ENCODE measurements at places on chromosomes 7 and 10.

GRCh38 chr10:128084991-128085390, 41.2 kb downstream of the MKI67 start:
- DNase-seq = no peak

- DNase-seq = peak; percentile 79
Measured at GRCh38 chr10:16777473-16778370, 39.5 kb downstream of the RSU1 start.

DNA sequence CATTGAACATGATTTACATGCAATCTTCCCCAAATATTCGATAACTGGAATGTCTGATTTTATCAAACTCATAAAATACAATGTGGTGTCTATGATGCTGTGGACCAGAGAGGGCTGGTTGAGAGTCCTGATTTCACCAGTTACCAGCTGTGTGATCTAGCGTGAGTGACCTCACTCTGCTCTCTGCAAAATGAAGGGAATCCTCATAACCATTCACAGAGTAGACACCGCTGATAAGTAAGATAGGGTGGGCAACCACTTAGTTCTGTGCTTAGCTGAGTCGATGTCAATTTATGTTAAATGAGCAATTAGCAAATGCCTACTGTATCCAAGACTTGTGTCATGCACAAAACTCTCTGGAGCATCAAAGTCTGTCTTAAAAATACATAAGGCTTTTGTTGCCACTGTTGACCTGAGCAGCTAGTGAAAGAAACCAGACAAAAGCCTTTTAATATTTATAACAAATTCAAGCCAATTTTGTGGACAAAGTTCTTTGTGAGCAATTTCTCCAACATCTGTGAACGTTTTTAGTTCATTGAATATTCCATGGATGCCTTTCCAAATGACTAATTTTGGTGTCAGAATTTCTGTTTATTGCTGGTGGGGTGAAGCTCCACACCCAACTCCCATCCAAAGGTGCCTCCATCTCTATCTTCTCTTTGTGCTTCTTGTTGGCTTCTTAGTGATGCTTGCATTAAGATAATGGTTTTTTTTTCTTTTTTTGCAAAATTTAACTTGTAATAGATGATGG, 314.2 kb downstream of the ADRA2A start:
- DNase-seq = no peak

DNA sequence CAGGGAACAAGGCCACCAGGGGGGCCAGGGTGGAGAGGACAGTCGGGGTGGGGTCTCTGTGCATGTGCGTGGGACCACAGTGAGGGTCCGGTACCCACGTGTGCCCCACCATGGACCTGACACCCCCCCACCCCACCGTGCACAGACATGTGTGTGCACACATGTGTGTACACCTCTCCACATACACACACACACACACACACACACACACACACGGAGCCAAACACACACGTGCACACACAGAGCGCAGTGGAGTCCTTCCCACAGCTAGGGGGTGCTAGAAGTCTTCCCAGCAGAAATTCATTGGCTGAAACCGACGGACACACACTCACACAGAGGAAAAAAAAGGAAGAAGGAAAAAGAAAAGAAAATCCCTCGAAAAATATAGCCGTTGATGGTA, 42.8 kb upstream of the GNA12 start:
- peak; percentile 67 for DNase-seq

DNA sequence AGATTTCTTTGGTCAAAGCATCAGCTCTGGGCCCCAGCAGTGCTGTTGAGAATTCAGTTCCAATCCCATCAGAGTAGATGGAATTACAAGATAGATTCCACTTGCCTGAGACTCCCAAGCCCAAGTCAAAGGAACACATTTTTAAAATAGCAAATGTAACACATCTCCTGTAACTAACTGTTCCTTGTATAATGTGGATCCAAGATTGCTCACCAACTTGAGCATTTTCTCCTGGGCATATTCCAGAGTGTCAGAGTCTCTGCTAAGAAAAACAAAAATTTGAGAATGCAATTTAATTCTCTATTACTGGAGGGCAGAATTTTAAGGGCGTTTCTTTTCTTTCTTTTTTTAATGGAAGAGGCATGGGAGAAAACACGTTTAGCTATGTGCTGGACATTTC, 136.7 kb downstream of the NEBL start:
- no peak for DNase-seq

DNA sequence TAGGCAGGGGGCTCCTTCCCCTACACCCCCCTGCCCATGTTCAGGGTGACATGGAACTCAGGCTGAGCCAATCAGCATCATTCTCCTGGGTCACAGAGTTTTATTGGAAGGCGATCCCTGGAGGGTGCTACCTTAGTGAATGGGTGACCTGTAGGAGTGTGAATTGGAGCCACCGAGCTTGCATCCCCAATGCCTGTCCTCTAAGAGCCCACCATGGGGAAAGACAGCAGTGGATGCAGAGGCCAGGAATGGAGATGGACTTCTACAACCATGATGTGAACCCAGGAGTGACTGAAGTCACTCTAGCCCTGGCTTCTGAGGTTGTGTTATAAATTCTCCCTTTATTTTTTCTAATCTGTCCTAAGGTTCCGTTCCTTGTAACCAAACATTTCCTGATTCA, 89.4 kb downstream of the CCDC71L start:
- DNase-seq = no peak

GRCh38 chr7:117375380-117375779, 51.9 kb downstream of the ASZ1 start:
- peak; percentile 31 for DNase-seq

DNA sequence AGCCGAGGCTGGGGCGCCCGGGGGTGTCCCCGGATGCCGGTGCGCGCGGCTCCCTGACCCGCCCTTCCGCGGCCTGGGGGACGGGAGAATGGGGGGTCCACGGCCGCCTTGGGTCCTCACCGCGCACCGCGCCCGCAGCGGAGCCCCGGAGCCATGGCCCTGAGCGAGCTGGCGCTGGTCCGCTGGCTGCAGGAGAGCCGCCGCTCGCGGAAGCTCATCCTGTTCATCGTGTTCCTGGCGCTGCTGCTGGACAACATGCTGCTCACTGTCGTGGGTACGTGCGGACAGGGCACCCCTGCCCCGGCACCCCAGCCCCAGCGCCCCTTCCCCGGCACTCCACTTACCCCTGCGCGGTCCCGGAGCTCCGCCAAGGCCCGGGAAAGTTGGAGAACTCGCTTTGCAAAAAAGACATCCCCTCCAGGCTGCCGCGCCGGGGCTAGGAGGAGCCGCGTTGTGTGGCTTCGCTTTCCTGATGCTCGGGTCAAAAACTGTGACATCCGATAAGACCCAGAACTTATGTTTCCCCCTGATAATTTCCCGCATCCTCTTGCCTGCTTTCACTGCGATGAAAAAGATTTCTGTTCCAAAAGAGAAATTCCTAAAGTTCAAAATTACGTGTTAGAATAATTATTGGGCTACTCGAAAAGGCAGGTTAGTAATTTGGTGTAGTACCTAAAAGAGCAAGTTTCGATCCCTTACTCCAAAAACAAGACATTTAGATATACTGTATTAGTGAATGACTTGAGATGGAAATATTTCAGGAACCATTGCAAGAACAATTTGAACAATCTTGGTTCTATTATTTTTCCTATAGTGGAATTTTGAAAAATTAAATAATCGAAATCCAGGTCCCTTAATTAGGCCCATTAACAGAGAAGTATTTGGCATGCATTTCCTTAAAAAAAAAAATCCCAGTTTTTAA, 888 bp downstream of the SLC18A2 start:
- DNase-seq = no peak

DNA sequence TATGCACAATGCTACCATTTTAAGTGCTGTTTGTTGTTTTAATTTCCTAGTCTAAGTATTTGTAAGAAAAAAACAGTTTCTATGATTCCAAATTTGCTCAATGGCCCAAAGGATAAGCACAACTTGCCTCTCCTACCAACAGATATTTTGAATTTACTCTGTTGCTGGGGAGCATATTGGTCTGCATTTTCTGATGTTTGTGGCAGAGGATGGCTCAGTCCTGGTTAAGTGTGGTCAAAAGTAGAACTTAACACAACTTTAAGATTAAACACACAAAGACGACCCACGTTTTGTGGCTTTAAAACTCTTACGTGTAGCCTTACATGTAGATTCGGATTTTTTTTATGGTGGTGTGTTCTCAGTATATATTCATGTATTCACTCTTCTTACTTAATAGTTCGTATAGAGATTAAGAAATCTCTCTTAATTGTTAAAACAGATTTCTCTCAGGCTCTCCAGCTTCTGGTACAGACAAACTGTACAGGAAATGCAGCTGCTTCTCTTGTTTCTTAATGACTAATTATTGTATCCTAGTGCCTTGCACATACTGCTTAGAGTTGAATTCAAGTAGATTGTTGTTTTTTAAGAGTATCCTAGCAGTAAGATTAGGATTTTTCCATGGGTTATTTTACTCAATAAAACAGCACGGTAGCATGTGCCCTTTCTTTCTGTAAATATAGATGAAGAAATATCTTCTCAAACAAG, 86.2 kb downstream of the GPR85 start:
- no peak for DNase-seq

DNA sequence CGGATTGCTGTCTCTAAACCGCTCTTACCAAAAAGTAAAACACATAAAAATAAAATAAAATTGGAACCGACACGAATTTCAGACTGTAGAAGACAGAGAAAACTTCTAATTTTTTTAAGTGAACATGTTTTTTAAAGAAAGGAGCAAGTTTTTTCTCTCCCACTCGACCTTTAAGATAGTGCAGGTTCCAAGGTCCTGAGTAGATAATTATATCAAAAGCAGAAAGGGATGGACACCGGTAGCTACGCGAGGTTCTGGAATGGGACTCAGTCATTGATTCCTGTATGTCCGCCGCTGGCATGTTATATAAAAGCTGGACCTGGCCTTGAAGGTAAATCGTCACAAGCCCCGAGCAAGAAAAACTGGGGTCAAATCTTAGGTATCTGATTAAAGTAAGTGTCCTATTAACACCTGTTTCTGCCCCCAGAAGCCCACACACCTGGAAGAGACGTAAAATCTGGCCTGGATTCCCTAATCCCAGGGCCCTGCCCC, 462 bp upstream of the CISD1 start:
- no peak for DNase-seq

DNA sequence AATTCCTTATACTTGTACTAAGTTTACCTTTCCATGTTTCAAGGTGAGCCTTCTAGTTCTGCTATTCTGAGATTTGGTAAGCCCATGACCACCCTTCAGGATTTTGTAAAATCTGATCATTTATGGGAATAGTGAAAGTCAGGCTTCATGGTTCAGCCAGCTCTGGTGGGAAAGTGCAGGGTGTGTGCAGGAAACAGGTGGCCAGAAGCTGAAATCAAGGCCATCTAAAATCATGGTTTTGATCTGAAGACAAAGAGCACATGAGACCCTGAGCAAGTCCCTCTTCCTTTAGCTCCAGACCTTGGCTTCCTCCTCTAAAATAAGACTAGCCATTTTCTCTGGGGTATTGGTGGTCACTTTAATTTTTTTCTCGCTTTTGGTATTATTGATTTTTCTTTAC, 91.3 kb downstream of the CALD1 start:
- DNase-seq = no peak

DNA sequence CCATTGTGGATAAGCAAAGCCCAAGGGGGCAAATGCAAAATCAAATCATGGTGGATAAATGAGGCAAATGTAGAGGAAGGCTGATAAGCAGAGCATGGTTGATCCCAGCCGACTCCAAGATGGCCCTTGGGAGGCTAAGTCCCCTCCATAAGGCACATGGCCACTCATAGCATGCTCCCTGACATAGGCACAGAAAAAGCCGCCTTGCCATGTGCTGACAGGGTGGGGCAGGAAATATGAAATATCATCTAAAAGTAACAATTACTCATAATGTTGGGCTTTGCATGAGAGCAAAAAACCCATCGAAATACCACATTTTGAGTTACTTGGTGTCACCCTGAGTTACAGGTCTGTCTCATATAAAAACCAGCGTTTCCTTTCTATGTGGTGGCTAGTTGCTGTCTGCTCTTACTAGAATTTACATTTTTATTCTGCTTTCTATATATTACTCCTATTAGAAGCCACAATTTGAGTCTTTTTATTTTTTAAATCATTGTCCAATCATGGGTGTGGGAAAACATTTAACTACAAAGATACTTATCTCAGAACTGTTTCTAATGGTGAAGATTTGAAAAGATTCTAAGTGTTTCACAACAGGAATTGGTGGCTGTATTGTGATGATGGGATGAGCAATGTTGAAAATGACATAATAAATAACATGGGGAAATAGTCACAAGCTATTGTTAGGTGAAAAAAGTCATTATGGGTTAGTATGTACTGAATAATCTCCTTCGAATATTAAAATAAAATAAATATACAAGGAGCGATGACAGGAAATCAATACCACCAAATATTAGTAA, 102.7 kb downstream of the CUBN start:
- DNase-seq = peak; percentile 92

- DNase-seq = no peak
Measured at GRCh38 chr7:78607099-78607498, 808.5 kb downstream of the PHTF2 start.

GRCh38 chr7:9022456-9022855, 589.0 kb downstream of the NXPH1 start:
- no peak for DNase-seq

GRCh38 chr7:139808846-139809442, 20.1 kb upstream of the TBXAS1 start:
- no peak for DNase-seq

- DNase-seq = no peak
Measured at GRCh38 chr10:97740613-97741012, 3.7 kb downstream of the ZFYVE27 start.

GRCh38 chr7:22356010-22356691, 803 bp downstream of the RAPGEF5 start:
- peak; percentile 19 for DNase-seq

Measured in RKO (cell line).